ENCODE measurements at places on chromosomes 3 and 15.

- DNase-seq, result no peak
Measured at GRCh38 chr3:18402239-18402799, 22.8 kb downstream of the SATB1 start.

DNA sequence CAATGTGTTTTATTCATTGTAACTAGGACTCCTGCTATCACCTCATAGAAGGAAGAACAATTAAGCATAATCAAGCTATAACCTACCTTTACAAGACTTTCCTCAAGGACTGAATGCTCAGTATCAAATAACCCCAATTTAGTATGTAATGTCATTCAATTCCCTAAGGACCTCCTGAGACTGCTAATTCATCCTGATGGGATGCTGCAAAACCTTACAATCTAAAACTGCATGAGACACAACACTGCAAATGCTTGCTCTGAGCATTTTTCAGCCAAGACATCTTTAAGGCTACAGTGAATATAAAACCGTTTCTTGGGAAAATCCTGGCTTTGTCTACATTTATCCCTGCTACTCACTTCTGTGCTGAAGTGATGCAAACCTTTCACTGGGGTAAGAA is 69.9 kb downstream of the RYK start:
- DNase-seq, result no peak

- DNase-seq, result no peak
Measured at GRCh38 chr3:32432045-32432710, 40.5 kb downstream of the CMTM7 start.

DNA sequence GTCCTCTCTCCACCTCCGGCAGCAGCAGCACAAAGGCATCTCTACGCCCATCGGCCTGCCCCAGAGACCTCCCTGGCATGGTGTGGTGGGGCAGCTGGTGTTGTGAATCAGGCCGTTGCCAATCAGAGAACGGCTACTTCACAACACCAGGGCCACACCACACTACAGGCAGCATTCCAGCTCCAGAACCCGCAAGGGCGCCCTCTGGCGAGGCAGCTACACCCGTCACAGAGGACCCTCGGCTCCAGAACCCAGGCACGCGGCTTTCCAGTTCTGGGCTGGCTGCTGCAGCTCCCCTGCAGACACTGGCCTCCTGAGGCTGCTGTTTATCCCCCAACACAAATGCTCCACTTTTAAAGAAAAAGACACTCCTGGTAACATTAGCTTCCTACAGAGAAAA is 127.5 kb upstream of the TOPAZ1 start:
- DNase-seq, result peak; percentile 19

DNA sequence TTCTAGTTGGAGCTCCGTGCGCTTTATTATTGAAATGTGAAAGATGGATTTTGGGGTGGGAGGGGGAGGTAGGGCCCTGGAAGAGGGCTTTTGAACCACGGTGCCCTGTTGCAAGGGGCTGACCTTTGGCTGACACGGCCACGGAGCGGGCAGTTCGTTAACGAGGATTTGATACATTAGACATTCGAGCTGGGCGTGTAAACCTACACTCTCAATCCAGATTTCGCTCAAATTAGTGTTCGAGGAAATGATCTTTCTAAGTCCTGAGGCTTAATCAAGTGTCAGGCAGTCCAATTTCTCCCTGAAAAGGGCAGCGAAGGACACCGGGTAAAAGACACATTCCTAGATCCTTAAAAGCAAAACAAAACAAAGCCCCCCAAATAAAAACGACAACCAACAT is 13.0 kb downstream of the ZIC1 start:
- DNase-seq, result no peak

DNA sequence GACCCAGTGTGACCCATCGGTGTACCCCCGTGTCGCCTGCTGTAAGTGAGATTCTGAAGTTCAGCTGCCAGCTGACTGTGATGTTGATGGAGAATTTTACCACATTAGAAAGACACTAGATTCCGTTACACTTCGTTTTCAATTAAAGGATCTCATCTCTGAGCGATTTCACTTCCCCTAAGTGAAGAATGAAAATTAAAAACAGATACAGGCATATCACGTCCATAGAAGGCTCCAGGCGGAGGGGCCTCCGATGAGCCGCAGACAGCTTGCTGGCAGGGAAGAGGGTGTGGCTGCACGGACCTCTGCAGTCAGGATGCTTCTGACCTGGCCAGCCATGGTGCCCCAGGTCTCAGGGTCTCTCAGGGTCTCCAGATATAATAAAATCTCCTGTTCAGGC is 6.6 kb upstream of the CPN2 start:
- DNase-seq, result no peak

DNA sequence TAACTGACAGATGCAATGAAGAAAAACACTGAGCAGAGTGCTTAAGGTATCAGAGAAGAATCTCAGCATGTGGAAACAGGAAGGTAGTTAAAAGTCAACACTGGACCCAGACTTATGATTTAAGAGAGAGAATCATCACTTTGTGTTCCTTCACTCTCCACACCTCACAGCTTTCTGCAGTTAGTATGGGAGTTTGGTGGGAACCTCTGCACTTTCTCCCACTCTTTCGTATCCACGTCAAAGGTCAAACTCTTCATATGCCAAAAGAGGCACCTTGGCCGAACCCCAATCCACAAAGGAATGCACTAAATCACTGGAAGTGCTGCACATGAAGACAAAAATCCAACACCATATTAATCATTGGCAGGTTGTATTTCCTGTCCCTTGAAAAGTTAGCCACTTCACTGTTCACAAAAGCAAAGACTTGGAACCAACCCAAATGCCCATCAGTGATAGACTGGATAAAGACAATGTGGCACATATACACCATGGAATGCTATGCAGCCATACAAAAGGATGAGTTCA is 361.2 kb downstream of the MAGI1 start:
- DNase-seq, result no peak

DNA sequence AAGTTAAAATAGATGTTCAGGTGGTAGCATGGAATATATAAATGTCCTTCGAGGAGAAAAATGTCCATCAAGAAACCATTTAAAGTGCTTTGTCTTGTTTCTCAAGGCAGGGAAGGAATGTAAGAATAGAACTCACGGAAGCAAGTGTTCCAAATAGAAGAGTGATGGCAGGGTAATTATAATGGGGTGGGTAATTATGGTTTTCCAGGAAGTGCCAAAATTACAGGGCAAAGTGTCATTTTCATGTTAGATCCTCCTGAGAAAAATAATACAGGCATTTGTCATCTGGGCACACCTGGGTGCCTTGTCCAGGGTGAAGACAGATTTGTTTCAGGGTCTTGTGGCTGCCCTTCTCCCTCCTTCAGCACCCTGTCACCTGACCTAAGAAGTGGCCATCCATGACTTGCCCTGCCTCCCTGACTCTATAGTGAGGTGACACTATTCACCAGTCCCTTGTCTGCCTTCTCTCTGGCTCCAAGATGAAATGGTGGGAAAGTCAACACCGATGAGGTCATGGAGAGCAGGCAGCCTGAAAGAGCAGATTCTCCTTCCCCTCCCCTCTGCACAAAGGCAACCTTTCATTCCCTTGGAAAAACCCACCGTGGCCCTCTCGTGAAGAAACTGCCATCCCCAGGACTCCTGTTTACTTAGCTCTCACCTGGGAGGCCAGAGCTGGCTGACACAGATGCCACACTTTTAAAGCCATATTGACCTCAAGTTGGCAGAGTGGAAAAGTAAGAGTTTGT is 45.1 kb upstream of the AMOTL2 start:
- DNase-seq, result no peak

DNA sequence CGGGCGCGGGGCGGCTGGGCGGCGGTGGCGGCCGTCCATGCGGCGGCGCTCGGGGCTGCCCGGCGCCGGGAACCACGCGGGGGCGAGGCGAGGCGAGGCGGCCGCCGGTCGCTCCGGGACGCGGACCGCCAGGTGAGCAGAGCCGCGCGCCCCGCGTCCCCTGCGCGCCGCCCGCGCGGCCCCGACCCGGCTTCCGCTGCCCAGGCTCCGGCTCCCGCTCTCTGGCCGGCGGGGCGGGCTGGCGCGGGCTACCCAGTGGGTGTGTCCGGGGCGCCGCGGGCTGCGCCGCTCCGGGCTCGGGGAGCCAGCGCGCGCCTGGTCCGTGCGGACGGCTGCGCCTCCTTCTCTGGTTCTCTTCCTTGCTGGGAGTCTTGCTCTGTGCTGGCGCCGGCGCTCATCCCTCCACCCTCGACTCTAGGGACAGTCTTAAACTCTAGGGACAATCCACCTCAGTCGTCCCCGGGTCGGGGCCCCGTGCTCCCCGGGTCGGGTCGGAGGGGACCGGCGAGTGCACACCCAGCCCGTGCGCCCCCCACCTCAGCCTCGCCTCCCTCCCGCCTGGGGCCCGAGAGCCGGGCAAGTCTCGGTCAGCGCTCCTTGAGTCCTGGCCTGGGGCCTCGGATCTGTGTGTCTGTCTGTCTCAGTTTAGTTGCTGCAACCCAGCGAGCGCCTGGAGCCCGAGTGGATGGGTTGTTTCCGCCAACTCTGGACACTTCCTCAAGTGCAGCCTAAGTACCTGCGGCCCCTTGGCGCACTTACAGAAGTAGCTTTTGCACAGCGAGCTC is 488 bp downstream of the THSD4 start:
- no peak for DNase-seq

DNA sequence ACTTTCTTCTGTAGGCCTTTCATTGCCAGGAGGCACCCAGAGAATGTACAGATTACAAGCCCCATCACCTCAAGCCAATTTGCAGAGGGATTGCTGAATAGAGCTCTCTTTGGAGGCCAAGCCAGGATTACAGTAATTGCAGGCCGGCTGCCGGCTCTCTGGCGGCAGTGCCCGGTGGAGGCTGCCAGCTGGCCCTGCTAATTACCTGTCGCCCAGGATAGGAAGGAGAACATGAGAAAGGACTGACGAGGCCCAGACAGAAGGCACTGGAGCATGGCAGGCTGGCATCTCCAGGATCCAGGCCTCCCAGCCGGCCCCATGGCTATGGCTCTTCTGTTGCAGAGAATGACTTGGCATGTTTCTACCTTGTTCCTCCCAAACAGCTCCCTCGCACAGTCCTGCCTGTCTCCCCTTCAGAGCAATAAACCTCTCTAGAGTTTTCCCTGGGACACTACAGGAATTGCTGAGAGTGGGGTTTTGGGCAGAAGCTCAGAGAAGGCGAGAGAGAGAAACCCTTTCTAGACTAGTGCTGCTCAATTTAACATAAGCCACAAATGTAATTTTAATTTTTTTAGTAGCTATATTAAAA is 273.6 kb upstream of the PROK2 start:
- no peak for DNase-seq

GRCh38 chr3:14451844-14452739 is 49.7 kb downstream of the SLC6A6 start:
- no peak for DNase-seq

- no peak for DNase-seq
Measured at GRCh38 chr3:11513817-11514135, 129.9 kb downstream of the VGLL4 start.

DNA sequence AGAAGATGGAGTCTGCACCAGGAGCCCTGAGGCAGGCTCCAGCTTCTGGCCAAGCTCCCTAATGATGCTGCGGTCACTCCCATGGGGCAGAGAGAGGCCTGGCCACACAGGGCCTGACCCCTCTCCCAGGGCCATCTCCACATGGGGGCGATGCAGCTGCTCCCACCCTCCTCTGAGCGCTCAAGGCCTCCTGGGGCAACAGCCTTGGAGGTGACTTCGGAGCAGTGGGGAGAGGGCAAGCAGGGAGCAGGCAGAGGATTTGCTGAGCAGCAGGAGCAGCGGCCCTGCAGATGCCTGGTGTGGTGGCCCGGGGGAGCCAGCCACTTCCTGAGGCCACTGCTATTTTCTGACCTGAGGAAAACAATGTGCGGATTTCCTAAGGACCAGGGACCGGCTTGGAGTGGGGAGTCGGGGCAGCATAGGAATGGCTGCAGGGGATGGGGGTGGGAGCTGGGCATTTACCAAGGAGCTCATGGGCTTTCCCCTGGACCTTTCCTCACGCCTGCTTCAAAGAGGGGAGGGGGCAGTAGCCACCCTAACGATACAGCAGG is 81.6 kb upstream of the RPL32 start:
- DNase-seq, result no peak

- no peak for DNase-seq
Measured at GRCh38 chr15:55740359-55740878, 2.5 kb downstream of the PRTG start.
